ENCODE measurements at places on chromosomes 12 and 14.
A peak's percentile ranks its signal among the peaks of the same experiment; 100 is the strongest.

- DNase-seq = peak; percentile 82
Measured at GRCh38 chr12:77324763-77325468, 259.5 kb upstream of the E2F7 start.

GRCh38 chr14:99241325-99242010 lies 30.5 kb downstream of the BCL11B start:
- no peak for DNase-seq

- no peak for DNase-seq
Measured at GRCh38 chr12:44459569-44459968, 416.5 kb downstream of the NELL2 start.

DNA sequence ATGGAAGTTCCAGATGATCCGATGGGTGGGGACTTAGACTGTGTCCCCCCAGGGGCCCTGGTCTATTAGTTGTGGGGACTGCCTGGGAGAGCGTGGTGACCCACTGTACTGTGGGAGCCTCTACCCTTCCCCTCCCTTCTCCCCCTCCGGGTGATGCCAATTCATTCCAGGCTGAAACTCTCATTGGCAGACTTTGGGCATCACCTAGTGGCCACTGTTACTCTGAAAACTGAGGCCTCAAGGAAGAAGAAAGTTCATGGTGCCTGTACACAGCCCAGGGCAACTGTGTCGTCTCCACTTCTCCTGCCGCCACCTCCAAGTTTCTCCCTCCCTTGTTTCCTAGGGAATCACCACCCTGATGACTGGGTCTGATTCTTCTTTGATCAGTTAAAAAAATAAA lies 173.6 kb upstream of the ALG10B start:
- DNase-seq = no peak

GRCh38 chr12:89350630-89351488 lies 1.4 kb downstream of the DUSP6 start:
- DNase-seq = peak; percentile 59

- no peak for DNase-seq
Measured at GRCh38 chr12:62916632-62917425, 18.1 kb downstream of the PPM1H start.

DNA sequence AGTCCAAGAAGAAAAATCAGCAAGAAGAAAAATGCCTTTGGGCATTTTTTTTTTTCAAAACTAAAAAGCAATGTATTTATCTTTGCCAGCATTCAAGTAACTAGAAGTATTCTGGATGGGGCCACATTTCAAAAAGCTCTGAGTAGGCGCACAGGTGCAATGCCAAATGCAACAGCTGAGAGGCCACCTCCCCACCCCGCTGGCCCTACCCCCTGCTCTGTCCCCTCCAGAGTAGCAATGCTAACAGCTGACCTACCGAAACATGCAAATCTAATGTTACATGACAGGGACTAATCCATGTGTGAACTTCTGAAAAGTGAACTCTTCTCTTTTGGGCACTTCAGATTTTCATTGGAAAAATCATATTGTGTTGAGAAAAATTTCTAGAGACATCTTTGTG lies 153.7 kb upstream of the SLC38A2 start:
- DNase-seq = no peak

GRCh38 chr14:74962493-74962892 lies 7.1 kb upstream of the PGF start:
- DNase-seq = no peak

DNA sequence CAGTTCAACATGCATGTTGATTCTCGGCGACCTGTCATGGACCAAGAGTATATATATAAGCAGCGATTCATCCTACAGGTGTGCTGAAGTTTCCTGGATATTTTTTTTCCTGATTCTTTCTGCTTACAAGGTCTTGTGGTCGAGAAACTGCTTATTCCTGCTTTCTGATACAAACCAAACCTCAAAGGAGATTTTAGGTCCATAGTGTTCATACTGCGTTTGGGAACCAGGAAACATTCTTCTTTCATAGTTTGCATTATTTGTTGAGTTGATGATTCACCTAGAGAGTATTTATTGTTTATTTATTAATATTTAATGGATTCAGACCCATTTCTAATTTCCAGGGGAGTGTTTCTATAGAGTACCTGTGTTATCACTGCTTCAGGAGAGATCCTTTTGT lies 70.7 kb upstream of the ASPG start:
- DNase-seq = no peak

DNA sequence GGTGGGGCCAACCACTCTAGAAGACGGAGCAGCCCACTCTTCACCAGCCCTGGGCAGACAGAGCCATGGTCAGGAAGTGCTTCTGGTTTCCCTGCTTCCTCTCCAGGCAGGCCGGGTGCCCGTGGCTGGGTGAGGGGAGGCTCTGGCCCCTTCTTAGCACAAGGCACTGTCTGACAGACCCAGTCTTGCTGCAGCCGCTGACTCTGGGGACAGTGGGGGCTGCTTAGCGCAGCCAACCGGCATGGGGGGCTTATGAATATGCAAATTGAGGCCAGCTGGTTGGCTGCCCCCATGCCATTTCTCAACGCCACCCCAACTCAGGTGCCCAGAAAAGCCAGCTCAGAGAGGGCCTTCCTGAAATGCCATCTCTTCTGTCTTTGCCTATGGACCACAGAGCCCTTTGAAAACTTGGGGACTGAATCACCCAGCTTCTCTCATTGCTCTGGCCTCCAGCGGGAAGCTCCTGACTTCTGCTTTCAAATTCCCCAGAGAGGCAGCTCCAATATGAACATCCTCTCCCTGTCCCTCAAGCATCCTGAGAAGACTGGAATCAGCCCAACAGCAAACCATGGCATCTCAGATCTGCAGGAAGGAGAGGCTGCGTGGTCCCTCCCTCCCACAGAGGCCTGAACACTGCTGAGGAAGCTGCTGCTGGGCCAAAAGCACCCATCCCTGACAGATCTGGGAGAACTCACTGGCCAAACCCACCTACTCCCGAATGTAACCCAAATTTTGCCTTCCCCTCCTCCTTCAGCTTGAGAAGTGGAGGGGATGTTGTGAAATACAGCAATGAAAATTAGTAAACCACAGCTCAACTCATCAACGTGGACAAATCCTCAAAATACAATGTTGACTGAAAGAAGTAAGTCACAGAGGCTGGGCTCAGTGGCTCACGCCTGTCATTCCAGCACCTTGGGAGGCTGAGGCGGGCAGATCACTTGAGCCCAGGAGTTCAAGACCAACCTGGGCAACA lies at the start of gene PROX2:
Gene PROX2 (minus strand): TSS at position 205 of the 973 bp plus-strand sequence. CDS start 12,311 bp downstream, outside the sequence.
- no peak for DNase-seq

DNA sequence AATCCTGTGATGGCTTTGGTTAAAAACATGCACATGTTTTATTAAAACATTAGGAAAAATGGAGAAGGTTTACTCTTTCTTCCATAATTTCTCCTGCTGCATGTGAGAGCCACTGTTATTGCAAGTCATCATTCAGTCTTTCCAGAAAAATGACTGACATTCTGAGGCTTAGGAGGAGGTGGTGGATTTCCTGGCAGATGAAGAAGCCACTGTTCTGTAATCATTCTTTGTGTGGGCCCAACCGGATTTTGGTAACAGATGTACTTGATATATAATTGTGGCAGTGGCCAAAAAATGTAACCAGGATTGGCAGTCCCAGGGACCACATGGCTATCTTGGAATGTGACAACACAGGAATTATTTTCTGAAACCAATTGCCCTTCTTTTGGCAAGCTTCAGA lies 120.2 kb downstream of the DAAM1 start:
- DNase-seq = no peak

- DNase-seq = no peak
Measured at GRCh38 chr12:132488127-132489077, 1.5 kb upstream of the FBRSL1 start.

GRCh38 chr12:121124402-121125109 lies 8.1 kb upstream of the P2RX7 start:
- peak; percentile 51 for DNase-seq

GRCh38 chr14:54814076-54814475 lies 88.5 kb downstream of the GCH1 start:
- peak; percentile 52 for DNase-seq

- no peak for DNase-seq
Measured at GRCh38 chr14:31027847-31028246, 1.7 kb upstream of the STRN3 start.

DNA sequence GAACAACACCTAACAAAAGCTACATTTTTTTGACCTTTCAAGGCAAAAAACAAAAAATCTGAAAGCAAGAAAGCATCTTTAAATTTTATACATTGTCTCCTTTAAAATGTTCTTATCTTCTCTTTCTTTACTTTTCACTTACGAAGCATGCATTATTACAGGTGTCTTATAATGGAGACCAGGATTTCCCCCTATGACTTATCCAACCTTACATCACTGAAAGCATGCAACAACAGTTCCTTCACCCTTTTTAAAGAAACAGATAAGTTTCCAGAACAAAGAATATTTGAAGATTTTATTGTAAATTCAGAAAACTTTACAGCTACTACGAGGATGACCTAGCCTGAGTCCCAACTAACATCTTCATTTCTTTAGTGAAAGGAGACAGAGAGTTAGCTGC lies 277.2 kb downstream of the AKAP6 start:
- no peak for DNase-seq

DNA sequence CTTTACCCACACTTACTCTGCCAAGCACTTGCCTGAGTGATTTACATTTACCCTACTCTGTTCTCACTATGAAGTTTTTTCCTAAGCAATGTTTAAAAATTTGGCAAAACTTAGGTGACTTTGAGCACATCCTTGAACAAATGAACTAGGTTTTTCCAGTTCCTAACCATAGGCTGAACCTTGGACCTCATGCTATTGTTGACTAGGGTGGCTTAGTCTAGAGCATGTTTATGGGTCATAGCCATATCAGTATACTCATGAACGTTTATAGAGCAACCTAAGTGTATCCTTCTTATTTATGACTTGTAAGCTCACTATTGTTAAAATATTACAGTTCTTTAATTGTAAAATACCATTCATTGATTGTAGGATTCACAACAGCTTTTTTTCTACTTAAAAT lies 85.0 kb upstream of the KRR1 start:
- DNase-seq = no peak

GRCh38 chr12:126469211-126469610 lies 1404.0 kb downstream of the AACS start:
- peak; percentile 47 for DNase-seq

- DNase-seq = no peak
Measured at GRCh38 chr12:70806827-70807226, 113.7 kb downstream of the PTPRR start.

- no peak for DNase-seq
Measured at GRCh38 chr14:36700651-36701050, 39.0 kb downstream of the PAX9 start.

GRCh38 chr12:53047221-53048032 lies 2.4 kb upstream of the TNS2 start:
- DNase-seq = peak; percentile 69

DNA sequence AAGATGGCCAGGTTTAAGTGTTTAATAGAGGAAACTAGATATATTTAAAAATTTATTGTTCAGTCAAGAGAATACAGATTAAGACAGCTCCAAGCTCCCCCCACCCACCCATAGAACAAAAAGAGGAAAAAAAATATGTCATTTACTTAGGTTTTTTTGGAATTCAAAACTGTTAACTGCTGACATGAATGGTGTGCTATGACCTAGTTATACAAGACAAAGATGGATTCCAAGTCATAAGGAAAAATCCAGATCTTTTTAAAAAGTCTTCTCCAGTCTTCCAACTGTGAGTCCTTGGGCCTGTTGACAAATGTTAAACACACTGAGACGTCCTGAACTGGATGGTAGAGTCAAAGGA lies 1.3 kb upstream of the SETD1B start:
- no peak for DNase-seq

GRCh38 chr14:91315844-91316267 lies 71.4 kb upstream of the GPR68 start:
- no peak for DNase-seq

GRCh38 chr12:25017336-25017735 lies 68.4 kb upstream of the BCAT1 start:
- no peak for DNase-seq

- DNase-seq = peak; percentile 11
Measured at GRCh38 chr12:92218394-92219077, 72.9 kb upstream of the BTG1 start.

DNA sequence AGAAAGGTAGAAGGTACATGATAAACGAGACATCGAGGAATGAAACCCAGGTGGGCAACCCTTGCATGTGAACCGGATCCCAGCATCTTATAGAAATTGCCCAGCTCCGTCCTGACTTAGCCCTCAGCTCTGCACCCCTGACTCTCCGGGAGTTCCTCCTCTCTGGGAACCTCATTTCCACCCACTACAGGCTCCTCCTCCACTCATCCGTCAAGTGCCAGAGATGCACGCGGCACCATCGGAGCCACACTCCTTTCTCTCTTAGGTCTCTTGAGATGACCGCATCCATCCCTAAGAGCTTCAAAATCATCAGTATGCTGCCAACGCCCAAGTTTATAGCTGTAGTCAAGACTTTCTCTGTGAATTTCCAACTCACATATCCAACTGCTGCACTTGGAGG lies 84.7 kb downstream of the TTC7B start:
- DNase-seq = no peak

GRCh38 chr14:34075826-34076225 lies 125.0 kb upstream of the EGLN3 start:
- no peak for DNase-seq

DNA sequence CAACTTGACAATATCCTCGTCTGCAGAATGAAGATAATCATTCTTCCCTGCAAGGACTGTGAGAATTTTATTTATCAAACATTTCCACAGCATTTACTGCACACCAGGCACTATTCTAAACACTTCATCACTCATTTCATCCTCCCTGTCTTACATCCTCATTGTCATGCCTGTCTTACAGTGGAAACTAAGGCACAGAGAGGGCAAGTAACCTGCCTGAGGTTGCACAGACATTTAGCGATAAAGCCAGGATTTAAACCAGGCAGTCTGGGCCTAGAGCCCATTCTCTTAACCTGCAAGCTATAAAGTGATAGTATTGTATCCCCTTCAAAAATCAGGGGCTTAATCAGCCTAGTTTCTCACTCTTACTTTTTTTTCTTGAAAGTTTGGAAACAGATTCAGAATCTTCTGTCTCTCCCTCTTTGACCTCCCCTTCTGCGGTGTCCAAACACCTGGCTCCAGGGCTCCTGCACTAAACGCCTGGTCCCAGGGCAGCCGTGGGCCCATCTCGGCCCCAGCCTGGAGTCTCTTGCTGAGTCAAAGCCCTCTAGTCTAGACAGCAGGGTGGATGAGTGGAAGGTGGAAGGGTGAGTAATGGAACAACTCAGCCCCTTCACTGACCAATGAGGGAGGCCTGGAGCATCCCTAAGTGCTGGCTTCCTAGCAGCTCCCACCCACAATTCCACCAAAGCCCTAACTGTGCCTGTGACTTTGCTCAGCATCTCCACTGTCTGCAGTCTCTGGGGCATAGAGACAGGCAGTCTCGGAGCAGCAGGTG lies 12.5 kb downstream of the ISM2 start:
- no peak for DNase-seq

- DNase-seq = no peak
Measured at GRCh38 chr12:9347328-9348127, 139.3 kb upstream of the PZP start.

GRCh38 chr12:54173066-54173726 lies 15.6 kb downstream of the SMUG1 start:
- DNase-seq = peak; percentile 60

DNA sequence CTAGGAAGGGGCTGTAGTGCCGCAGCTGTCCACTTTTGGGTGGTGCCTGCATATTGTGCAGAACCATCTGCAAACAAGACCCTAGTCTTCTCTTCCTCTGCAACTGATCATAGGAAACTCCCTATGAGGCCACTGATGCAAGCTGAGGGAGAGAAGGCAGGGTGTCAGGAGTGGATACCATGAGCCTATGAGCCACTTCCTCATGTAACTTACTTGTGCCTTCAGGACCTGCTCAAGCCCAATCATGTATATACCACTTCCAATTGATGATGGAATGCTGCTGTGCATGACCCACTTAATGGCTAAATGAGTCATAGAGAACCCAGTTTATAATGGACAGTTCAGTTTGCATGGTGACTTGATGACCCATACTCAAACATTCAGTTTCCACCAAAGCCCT lies 107.9 kb downstream of the ALG10B start:
- DNase-seq = no peak
